ENCODE measurements at places on chromosomes 12 and 14.
A peak's percentile ranks its signal among the peaks of the same experiment; 100 is the strongest.

GRCh38 chr12:774051-774614 lies 21.8 kb downstream of the WNK1 start:
- no peak for DNase-seq

GRCh38 chr12:89890161-89890560 lies 181.5 kb upstream of the ATP2B1 start:
- DNase-seq: no peak

- DNase-seq: no peak
Measured at GRCh38 chr12:53174881-53175491, 5.5 kb upstream of the ZNF740 start.

DNA sequence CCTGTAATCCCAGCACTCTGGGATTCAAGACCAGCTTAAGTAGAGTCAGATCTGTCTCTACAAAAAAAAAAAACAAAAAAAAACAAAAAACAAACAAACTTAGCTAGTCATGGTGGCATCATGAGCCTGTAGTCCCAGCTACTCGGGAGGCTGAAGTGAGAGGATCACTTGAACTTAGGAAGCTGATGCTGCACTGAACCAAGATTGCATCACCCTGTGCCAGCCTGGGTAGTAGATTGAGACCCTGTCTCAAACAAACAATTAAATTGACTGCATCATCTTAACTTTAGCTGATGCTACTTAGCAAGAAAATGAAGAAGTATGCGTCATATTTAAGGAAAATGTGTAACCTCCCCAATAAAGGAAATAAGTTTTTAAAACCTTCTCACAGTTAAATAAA lies 136.6 kb upstream of the ATXN7L3B start:
- DNase-seq: no peak

DNA sequence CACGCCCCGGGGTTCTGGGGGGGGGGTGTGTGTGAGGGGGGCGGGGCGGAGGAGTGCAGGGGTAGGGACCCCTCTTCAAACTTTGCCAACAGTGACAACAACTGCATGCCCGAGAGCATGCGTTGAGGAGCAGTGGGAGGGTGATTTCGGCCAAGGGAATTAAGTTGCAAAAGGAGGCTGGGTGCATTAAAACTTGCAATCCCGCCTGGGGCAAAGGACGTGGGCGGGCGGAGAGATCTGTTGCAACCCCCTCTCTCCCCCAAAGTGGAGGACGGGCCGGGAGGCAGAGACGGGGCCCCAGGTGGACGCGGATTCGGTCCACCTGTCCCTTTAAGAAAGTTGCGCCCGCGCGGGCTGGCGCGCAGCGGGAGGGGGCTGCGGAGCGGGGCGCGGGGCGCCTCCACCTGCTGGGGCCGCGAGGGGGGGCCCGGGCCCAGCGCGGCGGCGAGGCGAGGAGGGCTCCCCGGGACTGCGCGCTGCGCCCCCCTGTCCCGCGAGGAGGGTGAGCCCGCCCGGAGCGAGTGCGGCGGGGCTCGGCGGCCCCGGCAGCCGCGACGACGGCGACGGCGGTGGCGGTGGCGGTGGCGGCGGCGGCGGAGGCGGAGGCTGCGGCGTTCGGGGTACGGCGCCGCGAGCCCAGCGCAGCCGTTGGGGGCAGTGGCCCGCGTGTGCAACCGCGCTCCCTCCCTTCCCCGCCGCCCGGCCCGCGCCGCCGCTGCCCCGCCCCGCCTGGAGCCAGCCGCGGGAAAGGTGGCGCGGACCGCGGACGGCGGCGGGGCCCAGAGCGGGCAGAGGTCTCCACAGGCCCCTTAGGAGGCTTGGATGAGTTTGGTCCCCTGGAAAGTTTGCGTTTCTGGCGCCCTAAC lies 530 bp upstream of the FOXN4 start:
- no peak for DNase-seq

- DNase-seq: no peak
Measured at GRCh38 chr12:6047249-6048237, 76.9 kb downstream of the VWF start.

GRCh38 chr12:20350026-20350425 lies 18.3 kb upstream of the PDE3A start:
- no peak for DNase-seq

DNA sequence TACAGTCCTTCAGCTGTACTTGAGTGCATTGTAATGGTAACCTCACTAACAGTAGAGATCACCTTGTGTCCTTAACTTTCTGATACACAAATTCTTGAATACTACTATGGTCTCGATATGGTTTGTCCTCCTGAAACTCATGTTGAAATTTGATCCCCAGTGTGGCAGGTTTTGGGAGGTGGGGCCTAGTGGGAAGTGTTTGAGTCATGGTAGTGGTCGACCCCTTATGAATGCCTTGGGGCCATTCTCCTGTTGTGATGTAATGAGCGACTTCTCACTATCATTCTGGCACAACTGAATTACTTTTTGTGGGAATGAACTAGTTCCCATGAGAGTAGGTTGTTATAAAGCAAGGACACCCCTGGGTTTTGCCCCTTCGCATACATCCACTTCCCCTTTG lies 52.3 kb downstream of the IPO8 start:
- DNase-seq: no peak

GRCh38 chr14:55585854-55586253 lies 5.8 kb downstream of the KTN1 start:
- no peak for DNase-seq

DNA sequence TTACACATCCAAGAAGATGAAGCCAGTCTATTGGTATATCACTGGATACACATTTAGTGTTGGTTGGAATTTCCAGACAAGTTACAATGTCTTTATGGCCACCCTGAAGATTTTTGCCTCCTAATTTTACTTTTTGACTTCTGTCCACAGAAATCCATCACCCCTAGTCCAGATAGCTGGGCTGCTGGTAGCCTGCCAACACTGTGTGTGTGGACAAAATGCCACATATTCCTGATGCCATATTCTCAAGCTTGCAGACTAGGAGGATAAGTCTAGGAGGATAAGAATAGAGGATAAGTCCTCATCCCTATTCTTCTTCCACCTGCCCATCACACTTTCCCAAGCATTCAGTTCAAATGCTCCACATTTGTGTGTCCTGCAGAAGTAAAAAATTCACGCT lies 4.6 kb downstream of the ESR2 start:
- DNase-seq: no peak

- DNase-seq: no peak
Measured at GRCh38 chr12:23350808-23351207, 598.7 kb downstream of the SOX5 start.

DNA sequence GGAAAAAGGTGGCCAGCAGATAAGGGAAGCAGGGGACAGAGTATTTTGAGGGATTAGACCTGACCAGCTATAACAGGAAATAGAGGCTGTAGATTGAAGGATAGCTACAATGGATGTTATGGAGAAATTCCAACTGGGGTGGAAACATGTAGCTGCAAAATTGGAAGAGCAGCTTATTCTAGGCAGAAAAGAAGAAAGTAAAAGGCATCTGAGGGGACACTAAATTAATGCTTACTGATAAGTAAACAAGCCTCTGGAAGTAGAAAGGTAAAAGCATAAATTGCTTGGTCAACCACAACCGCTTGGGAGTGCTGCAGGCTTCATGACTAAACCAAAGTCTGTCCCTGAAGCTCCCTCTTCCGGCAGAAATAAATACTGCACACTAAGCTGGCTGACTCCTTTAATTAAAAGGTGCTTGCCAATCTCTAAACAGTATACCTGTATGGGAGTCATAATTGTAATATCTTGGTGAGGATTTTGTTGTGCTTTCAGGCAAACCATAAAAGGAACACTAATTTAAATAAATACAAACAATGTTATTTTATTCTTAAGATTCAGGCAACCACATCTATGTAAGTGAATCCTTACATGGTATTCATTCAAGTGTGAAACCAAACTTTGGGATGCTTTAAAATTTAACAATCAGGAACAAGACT lies 7.7 kb downstream of the UBC start:
- peak; percentile 82 for DNase-seq

- no peak for DNase-seq
Measured at GRCh38 chr12:94616203-94616729, 34.1 kb downstream of the TMCC3 start.

GRCh38 chr12:98374007-98374406 lies 141.4 kb upstream of the TMPO start:
- DNase-seq: no peak

GRCh38 chr12:51872689-51872981 lies 15.3 kb upstream of the ANKRD33 start:
- no peak for DNase-seq

- DNase-seq: no peak
Measured at GRCh38 chr12:66960704-66961690, 282.1 kb upstream of the GRIP1 start.

- DNase-seq: no peak
Measured at GRCh38 chr12:130514149-130514551, 176.5 kb downstream of the PIWIL1 start.

- DNase-seq: no peak
Measured at GRCh38 chr12:49903700-49904423, at the start of gene FAIM2. TSS of gene FAIM2 (minus strand) at chr12:49903900. CDS start at chr12:49903792, 108 bp downstream.

- DNase-seq: no peak
Measured at GRCh38 chr12:13095266-13095995, 8.0 kb downstream of the GSG1 start.

DNA sequence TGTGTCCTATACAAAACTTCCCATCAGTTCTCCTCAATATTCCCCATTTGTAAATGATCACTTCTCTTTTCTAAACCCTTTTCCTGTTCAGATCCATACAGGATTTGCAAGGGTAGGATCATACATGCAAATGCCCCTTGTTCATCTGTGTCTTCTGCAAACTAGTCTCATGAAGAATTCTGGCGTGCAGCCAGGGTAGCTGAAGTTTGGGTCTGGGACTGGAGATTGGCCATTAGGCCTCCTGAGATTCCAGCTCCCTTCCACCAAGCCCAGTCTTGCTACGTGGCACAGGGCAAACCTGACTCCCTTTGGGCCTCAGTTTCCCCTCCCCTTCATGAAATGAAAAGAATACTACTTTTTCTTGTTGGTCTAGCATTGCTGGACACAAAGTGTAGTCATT lies 11.3 kb downstream of the C3AR1 start:
- no peak for DNase-seq

DNA sequence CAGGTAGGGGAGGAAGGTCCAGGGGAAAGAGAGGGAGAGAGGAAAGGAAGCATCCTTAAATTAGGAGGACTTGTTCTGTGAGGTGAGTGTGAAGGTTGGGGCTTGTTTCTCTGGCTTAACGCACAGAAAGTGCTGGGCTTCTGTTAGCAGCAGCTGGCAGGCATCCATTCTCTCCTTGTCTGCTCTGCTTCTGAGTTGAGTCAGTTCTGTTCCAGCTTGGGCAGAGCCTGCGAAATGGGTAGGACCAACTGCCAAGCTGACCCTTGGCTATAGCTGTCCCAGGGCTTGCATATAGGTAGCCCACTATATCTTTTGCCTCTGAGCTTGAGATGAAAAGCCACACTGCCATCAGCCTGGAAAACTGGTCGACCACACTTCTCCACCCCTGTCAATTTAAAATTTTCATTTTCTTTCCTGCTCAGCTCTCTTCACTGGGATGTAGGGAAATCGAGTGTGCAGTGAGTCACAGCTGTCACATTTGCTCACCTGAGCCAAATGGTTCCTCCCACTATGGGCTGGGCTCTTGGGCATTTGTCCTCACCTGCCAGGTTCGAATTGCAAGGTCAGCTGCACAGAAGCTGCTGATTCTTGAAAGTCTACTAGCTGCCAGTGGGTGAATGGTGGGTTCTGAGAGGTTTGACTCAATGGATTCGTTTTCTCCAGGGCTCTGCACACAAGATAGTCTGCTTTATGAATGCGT lies 256.4 kb upstream of the PWP1 start:
- DNase-seq: no peak

DNA sequence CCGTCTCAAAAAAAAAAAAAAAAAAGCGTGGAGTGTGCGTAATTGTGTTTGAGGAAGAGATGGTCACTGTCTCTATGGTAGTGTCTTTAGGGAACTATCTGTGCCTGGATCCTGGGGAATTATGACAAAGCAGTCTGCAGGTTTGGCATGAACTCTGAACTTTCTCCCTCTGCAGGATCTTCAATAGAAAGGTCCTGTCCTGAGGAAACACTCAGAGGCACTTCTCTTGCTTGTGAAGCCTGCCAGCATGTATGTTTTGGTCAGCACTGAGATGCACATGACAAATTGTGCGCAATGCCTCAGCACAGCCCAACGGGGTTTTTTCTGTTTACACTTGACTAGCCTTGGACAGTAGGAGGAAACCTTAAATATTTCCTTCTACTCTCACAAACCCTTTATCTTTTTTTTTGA lies 46.6 kb downstream of the ATF7 start:
- DNase-seq: no peak

- no peak for DNase-seq
Measured at GRCh38 chr12:120242971-120243699, 22.4 kb downstream of the PXN start.

DNA sequence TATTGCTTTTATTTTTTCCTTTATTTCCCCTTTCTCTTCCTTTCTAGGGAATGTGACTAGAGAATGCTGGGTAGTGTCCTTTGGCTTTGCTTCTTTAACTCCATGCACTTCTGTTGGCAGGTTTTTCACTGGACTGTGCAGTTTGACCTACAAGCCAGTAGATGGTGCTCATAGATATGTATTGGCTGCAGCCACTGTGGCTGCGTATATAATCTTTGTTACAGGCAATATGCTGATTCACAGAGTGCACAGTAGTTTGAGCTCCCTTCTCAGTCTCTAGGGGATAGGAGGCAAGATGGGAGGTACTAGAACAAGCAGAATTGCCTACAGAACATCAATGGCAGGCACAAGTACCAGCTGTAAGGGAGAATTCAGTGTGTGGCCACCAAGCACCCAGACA lies 503.5 kb downstream of the LRFN5 start:
- DNase-seq: no peak

DNA sequence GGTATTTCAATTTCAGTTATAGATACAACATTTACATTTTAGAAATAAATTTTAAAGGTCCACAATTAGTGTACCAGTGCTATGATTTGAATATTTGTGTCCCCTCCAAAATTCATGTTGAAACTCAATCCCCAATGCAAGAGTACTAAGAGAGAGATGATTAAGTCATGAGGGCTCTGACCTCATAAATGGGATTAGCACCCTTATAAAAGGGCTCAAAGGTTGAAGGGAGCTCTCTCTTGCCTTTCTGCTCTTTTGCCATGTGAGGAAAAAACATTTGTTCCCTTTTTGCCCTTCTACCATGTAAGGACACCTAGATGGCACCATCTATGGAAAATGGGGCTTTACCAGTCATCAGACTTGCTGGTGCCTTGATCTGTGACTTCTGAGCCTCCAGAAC lies 25.8 kb upstream of the CNOT2 start:
- no peak for DNase-seq

DNA sequence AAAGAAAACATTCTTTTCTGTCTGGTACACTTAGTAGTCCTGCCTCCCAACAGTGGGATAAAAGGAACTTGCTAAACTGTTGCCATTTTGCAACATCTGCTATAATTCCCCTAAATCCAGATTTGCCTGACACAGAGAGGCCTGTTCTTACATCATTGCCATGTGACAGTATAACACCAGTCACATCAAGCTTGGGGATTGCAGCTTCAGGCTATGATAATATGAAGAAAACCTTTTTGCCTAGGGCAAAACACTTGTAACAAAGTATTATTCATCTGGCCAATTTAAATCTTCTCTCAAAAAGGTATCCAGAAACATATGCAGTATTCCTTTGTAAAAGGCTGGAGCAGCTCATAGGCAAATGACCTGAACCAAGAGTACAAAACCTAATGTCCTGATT lies 80.9 kb upstream of the OTX2 start:
- DNase-seq: no peak

Measured in stimulated activated CD8-positive, alpha-beta memory T cell treated with anti-CD3 and anti-CD28 coated beads, Interleukin-4, amount 100 ng/mL, for 4 hours (primary cell).